ENCODE measurements at places on chromosomes 4 and X. TPM values are rescaled to one million over a fixed set of nuclear protein-coding genes. Genes with fewer than 3 reads are reported as not detected.

Gene ARX
- total RNA-seq: not detected

GRCh38 chr4:34466411-34466810 lies 1777.9 kb downstream of the ARAP2 start:
- no peak overlapping the region for H3K27ac ChIP-seq

DNA sequence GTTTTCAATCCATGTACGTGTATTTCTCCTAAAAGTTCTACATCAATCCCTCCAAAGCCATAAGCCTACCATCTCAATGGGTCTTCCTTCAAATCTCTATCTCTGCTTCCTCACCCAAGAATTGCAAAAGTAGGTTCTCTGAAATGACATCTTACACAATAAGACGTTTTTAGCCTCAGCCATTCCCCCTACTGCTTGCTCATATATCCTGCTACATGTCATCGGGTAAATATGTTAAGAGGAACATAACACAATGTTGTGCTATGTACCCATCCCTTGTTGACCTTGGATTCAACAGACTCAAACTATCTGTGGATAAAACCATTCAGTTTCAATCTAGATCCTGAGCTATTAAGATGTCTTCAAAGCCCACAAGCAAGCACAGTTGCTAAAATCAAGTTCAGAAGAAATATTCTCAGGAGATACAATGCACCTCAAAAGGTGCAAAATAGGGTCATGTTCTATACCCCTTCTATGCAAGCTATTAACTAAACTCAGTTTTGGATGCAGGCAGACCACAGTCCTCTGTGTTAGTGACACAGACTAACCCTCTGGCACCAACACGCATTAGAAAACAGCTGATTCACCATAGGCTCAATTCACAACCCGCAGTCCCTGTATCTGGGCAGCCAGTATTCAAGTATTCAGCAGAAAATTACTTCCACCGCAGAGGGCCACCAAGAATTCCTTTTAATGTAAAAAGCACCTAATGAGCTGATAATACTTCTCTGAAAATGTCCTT lies 56.8 kb downstream of the CD99L2 start:
- no peaks in the 10 kb centered on the region for H3K36me3 ChIP-seq
- H3K27me3 ChIP-seq: no peaks in the 10 kb centered on the region
- H3K4me3 ChIP-seq: no peak overlapping the region
- no peak overlapping the region for H3K27ac ChIP-seq
- DNase-seq: no peak

DNA sequence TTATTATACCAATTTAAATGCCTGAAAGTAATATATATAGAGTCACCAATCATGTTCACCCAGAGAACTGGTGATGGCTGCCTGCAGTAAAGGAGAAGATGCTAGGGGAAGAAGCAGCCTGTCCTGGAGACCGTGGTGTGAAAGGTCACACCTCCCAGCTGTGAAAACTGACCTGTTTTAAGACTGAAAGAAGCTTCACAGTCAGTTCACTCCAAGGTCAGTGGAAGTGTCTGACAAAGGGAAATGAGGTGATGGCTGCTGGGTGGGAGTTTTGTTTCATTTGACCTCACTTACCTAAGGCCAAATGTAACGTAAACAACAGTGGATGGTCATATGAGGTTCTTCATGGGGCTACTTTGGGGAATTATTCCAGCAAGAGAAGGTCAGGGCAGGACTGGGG lies 352.1 kb upstream of the GATB start:
- H3K36me3 ChIP-seq: no peaks in the 10 kb centered on the region
- no peak overlapping the region for H3K4me3 ChIP-seq
- no peak for DNase-seq
- H3K27me3 ChIP-seq: no peaks in the 10 kb centered on the region

Gene ARSJ
- total RNA-seq: 1.2 TPM

- no peaks in the 10 kb centered on the region for H3K36me3 ChIP-seq
- H3K27ac ChIP-seq: no peak overlapping the region
- no peaks in the 10 kb centered on the region for H3K27me3 ChIP-seq
- no peak for DNase-seq
Observed at GRCh38 chr4:21915761-21916160, 32.8 kb downstream of the KCNIP4 start.

DNA sequence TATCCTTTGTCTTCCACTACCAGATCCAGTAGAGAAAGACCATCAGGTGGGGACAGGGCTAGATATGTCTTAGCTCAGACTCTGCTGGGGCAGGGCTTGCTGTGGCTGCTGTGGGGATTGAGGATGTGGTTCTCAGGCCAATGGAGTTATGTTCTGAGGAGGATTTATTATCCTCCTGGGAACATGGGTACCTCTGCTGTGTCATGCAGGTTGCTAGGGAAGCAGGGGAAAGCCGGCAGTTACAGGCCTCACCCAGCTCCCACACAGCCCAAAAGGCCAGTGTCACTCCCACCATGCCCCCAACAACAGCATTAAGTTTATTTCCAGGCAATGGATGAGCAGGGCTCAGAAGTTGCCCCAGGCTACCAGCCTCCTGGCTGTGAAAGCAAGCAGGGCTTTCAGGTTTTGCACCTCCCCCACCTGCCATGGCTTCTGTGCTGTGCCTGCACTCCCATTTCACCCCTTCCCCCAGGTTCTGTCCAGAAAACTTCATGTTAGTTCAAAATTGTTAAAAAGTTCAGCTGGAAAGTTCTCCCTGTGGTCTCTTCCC lies 879.9 kb downstream of the ARAP2 start:
- no peak overlapping the region for H3K27ac ChIP-seq
- no peaks in the 10 kb centered on the region for H3K27me3 ChIP-seq
- no peaks in the 10 kb centered on the region for H3K36me3 ChIP-seq
- no peaks in the 10 kb centered on the region for H3K4me1 ChIP-seq

Gene SLITRK2
- 0.30 TPM for total RNA-seq

DNA sequence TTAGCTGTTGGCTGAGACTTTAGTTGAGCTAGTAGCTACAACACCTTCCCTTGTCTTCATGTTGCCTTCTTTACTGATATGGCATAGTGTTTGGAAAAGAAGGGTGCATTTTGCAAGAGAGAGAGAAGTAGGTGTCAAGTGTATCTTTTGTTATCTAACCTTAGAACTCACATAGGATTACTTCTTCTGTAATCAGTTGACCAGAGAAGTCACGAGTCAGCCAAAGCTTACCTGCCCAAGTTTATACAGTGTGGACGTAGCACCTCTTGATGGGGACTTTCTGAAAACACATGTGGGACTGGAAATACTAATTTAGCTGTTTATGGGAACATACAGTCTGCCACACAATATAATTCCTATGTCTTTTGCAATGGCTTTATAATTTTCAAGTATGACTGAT lies 56.0 kb downstream of the UGT8 start:
- H3K27me3 ChIP-seq: no peaks in the 10 kb centered on the region
- DNase-seq: no peak
- no peak overlapping the region for H3K4me3 ChIP-seq
- no peaks in the 10 kb centered on the region for H3K36me3 ChIP-seq

DNA sequence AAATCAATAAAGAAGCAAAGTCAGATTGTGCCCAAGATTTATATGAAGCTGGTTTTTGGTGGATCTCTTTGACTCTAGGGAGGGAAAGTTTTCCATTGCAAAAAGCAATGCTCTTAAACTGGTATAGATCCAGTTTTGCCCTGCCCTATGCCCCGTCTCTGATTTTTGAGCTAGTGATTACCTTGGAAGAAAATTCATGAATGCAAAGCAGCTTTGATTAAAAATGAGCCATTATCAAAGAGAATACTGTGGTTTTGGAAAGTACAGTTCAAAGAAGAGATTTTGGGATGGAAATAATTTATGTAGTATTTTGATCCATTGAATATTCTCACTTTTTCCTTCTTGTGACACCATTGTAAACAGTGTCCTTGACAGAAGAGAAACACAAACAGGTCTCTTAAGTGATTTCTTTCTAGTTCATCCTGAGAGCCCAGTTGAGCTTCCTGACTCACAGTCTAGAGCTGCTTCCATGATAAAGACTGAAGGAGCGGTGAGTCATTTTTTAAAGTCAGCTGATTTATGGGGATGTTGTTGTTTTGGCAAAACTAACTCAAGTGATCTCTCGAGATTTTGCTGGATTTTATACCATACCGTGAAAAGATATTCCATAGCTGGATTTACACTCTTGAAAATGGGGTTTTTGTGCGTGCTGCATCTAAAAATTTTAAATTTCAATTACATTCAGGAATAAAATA lies 76.7 kb downstream of the AFF1 start:
- H3K4me3 ChIP-seq: peak overlapping the region; percentile 14
- H3K27ac ChIP-seq: peak overlapping the region; percentile 99
- no peaks in the 10 kb centered on the region for H3K27me3 ChIP-seq
- no peak for DNase-seq
- H3K4me1 ChIP-seq: peaks cover 96% of the 10 kb centered on the region
- H3K36me3 ChIP-seq: no peaks in the 10 kb centered on the region

DNA sequence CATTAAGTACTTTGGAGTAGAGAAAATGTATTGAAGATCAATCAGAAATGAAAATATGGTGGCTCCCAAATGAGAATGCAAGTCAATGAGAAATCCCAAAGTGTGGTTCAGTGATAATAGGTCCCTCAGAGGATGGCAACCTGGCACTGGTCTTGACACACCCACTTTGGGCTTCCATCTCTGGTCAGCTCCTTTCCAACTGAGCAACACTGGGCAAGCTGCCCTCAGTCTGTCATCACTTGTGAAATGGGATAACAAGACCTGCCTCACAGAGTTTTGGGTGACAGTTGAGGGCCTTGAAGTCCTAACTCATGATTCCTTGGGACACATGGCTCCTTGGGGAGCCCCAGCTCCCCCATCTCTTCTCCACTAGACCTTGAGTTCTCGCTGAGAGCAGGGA lies 29.0 kb upstream of the MAMLD1 start:
- peaks cover 7% of the 10 kb centered on the region for H3K4me1 ChIP-seq
- no peak overlapping the region for H3K27ac ChIP-seq
- H3K36me3 ChIP-seq: no peaks in the 10 kb centered on the region
- H3K4me3 ChIP-seq: no peak overlapping the region
- H3K27me3 ChIP-seq: no peaks in the 10 kb centered on the region
- peak; percentile 34 for DNase-seq

- H3K36me3 ChIP-seq: no peaks in the 10 kb centered on the region
- no peak overlapping the region for H3K4me3 ChIP-seq
- no peak overlapping the region for H3K27ac ChIP-seq
- H3K4me1 ChIP-seq: no peaks in the 10 kb centered on the region
- DNase-seq: no peak
Observed at GRCh38 chr4:189096717-189097116, 844.0 kb upstream of the FRG1 start.

DNA sequence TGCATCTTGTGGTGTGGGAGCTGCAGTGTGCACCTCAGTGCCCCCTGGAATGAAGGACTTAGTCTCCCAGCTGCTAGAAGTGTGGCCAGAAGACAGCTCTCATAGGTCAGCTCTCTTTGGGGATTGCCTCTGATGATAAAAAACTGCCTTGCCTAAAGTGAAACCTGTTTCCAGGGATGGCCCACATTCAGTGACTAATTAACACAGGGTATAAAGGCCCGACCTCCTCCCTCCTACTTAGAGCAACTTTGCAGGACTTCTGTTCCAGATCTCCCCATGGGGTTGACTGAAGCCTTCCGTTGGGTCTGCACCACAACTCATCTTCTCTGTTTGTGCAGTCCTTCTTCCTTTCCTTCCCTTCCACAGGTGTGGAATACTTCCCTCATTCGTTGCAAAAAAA lies 53.2 kb downstream of the SPINK2 start:
- DNase-seq: no peak
- no peak overlapping the region for H3K4me3 ChIP-seq
- no peaks in the 10 kb centered on the region for H3K36me3 ChIP-seq
- H3K4me1 ChIP-seq: no peaks in the 10 kb centered on the region
- H3K27ac ChIP-seq: no peak overlapping the region
- peaks cover 16% of the 10 kb centered on the region for H3K27me3 ChIP-seq

Gene ADD1
- total RNA-seq: 212 TPM

Gene KLHL4
- total RNA-seq: 0.74 TPM

- no peaks in the 10 kb centered on the region for H3K4me1 ChIP-seq
- H3K27ac ChIP-seq: no peak overlapping the region
- H3K4me3 ChIP-seq: no peak overlapping the region
- DNase-seq: no peak
- no peaks in the 10 kb centered on the region for H3K27me3 ChIP-seq
- H3K36me3 ChIP-seq: no peaks in the 10 kb centered on the region
Observed at GRCh38 chr4:83138946-83139345, 24.4 kb upstream of the PLAC8 start.

DNA sequence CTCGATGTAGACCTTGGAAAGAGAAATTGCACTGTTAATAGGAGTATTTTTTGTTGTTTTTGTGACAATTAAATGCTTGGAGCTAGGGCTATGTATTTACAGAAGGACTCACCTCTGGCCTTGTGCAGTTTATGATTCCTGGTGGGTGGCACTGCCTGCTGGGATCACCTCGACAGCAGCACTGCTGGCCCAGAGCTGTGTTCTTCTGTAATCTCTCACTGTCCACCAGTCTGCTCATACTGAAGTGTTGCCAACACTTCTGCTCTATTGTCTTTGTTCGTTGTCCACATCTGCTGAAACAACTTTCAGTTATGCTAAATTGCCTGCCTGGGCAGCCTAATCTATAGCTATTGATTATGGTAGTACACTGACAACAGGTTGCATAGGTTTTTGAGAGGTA lies 194.4 kb upstream of the ANK2 start:
- H3K36me3 ChIP-seq: no peaks in the 10 kb centered on the region
- H3K4me3 ChIP-seq: no peak overlapping the region
- no peaks in the 10 kb centered on the region for H3K27me3 ChIP-seq
- H3K27ac ChIP-seq: no peak overlapping the region

DNA sequence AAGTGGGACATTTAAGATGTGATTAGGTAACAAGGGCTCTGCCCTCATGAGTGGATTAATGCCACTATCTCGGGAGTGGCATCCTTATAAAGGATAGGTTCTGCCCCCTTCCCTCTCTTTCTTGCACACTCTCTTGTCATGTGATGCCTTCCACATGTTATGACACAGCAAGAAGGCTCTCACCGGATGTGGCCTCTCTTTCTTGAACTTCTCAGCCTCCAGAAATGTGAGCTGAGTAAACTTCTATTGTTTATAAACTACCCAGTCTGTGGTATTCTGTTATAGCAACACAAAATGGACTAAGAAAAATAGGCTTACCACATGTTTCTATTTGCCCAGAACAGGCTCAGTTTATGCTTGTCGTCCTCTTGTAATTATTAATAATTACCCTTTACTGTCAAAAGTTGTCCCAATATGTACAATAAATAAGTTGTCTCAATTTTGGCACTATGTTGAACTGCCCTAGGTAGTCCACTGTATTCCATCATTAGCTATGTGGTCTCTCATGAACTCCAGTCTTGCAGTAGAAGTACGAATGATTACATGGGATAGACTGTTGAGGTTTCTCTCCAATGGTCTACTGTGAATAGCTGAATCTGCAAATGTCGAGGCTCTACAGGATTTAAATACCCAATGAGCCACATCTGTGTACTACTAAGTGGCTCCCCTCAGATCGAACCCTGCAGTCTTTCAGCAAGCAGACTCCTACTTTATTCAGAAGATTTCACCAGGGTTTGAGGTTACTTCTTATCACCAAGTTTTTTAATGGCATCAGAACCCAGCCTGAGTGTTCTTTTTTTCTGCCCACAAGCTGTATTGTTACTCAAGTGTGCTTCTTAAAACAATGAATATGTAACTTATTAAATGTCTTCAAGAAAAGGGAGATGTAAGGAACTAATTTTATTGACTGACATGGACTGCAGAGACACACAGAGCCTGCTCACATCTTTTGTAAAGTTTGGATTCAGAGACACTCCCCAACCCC lies 102.0 kb upstream of the LEF1 start:
- no peaks in the 10 kb centered on the region for H3K4me1 ChIP-seq
- no peaks in the 10 kb centered on the region for H3K36me3 ChIP-seq
- H3K27ac ChIP-seq: no peak overlapping the region
- no peak overlapping the region for H3K4me3 ChIP-seq
